GM06990 (cell line): ENCODE measurements at places on chromosomes 13 and 19.
A peak's percentile ranks its signal among the peaks of the same experiment; 100 is the strongest.

DNA sequence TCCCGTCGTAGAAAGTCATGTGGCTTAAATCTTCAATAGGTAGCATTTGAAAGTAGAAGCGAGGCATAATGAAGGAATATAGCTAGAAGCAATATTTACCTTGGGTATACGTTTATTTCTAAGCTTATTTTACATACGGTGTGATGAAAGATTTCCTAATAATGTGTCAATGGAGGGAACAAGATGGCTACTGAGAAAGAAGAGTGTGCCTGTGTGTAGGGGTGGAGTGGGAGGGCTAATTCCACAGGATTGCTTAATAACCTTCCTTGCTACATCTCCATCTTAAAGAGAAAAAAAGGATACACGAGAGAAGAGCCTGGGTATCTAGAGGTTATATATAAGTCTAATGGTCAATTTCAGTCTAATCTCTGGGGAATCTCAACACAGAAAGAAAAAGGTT lies 2.0 kb downstream of the SPART start:
- no peak for DNase-seq

- DNase-seq: no peak
Measured at GRCh38 chr19:55472463-55472862, 4.0 kb upstream of the ZNF628 start.

- no peak for DNase-seq
Measured at GRCh38 chr13:90238413-90238812, 1109.1 kb upstream of the MIR17HG start.

DNA sequence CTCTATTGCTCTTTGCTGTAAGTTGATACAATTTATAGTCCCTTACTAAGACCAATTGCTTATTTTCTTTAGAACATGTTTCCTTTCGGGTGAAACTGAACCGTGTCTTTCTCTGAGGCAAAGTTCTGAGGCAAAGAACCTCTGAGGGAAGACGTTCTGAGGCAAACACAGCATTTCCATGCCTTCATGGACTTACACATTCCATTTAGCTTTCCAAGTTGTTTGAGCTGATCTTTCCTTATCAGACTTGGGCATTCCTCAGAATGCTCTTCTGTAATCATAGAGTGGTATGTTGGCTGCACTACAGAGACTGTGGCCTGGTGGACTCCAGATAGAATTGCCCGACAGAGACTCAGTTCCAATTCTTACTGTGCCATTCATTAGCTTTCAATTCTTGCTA lies 579.1 kb downstream of the KCTD12 start:
- DNase-seq: no peak

DNA sequence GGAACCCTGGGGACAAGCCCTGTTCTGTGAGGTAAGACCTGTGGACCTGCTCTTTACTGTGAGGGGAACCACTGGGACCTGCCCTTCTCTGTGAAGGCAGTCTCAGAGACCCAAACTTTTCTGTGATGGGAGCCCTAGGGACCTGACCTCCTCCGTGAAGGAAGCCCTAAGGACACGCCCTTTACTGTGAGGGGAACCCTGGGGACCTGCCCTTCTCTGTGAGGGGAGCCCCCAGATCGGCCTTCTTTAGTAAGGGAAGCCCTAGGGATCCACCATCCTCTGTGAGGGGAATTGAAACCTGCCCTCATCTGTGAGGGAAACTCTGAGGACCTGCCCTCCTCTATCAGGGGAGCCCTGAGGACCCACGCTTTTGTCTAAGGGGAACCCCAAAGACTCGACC lies 343.5 kb downstream of the UQCRFS1 start:
- no peak for DNase-seq

- no peak for DNase-seq
Measured at GRCh38 chr19:3039641-3040077, 10.6 kb upstream of the TLE2 start.

- no peak for DNase-seq
Measured at GRCh38 chr13:81540777-81541176, 1199.9 kb upstream of the SPRY2 start.

- DNase-seq: no peak
Measured at GRCh38 chr13:33740134-33740538, 77.8 kb upstream of the RFC3 start.

DNA sequence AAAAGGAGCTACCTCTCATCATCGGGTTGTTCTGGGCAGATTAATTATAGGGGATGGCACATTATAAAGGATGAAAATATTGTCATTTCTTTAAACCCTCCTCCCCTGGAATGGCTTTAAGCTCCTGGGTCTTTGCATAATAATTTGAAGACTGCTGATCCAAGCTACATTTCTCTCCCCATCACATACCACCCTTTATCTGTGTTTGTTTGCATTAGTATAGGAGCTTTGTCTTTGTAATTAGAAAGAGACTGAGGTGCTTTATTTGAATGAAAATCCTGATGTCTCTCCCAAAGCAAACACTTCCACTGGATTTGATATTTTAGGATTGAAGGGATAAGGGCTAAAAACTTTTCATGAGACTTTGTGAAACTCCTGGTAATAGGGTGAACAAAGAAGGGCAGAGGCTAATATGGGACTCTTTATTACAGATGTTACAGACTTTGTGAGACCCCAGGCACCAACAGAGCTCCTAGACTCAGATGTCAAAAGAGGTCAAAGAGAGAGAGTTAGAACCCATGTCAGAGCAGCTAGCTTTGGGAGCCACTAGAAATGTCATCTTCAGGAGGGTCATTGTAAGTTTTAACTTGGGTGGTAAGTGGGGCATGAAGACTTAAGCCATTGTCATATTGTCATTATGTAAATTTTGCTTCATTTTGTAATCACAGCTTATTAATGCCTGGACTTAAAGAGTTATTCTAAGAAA lies 75.3 kb upstream of the RXFP2 start:
- DNase-seq: no peak

GRCh38 chr13:90995614-90996013 lies 351.9 kb upstream of the MIR17HG start:
- DNase-seq: no peak

DNA sequence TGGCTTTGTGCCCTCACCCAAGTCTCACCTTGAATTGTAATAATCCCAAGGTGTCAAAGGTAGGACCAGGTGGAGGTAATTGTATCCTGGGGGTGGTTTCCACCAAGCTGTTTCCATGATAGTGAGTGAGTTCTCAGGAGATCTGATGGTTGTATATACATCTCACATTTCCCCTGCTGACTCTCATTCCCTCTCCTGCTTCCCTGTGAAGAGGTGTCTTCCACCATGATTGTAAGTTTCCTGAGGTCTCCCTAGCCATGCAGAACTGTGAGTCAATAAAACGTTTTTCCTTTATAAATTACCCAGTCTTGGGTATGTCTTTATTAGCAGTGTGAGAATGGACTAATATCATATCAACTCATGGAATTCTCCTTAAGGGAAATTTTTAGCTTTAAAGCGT lies 302.6 kb downstream of the LIG4 start:
- DNase-seq: no peak

GRCh38 chr19:38433268-38433733 lies at the start of gene RYR1:
Gene RYR1, plus strand, starts transcription at chr19:38433691. Its CDS starts 139 bp downstream, at chr19:38433830.
- DNase-seq: peak; percentile 61

DNA sequence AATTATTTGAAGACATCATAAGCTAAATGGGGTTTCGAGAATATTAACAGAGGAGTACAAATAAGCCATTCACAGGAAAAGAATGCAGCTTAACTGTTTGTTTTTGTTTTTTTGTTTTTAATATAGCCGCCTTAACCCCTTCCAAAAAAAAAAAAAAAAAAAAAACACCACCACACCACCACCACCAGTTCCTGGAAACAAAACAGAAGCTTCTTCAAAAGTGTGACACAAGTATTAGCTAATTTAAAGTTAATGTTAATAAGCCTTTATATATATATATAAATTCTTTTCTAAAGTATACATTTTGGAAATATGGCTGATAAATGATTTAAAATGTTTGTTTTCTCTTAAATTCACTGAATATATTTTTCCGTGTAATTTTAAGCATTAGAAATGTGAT lies 1.4 kb downstream of the RAP2A start:
- no peak for DNase-seq

GRCh38 chr13:52414963-52415362 lies 9.0 kb upstream of the THSD1 start:
- DNase-seq: no peak

GRCh38 chr13:112178769-112179168 lies 111.8 kb downstream of the SOX1 start:
- no peak for DNase-seq

- no peak for DNase-seq
Measured at GRCh38 chr19:58351990-58352755, 1.1 kb downstream of the A1BG start.
